H9 (cell line): ENCODE measurements at places on chromosomes 3 and 15. TPM values are rescaled to one million over a fixed set of nuclear protein-coding genes. Genes with fewer than 3 reads are reported as not detected.

DNA sequence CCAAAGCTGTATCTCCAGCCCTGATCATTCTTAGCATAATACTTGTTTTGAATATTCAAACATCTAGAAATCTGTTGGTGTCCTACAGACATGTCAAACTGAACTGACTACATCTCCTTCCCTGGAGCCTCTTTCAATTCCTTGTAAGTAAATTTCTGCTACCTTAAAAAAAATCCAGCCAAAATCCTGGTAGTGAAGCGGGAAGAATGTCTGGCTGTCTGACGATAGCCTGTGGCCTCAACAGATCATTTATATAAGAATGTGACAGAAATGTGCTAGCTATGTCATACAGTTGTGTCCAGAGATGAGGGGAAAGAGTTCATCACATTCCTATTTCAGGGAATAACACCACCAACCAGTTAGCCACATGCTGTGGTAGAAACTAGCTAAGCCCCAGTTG is 18.6 kb upstream of the TM6SF1 start:
- no peak overlapping the region for H3K27ac ChIP-seq
- no peaks in the 10 kb centered on the region; the same call in 1 of the 2 replicates for H3K4me1 ChIP-seq
- H3K27me3 ChIP-seq: no peaks in the 10 kb centered on the region
- no peak for DNase-seq
- no peaks in the 10 kb centered on the region for H3K36me3 ChIP-seq

DNA sequence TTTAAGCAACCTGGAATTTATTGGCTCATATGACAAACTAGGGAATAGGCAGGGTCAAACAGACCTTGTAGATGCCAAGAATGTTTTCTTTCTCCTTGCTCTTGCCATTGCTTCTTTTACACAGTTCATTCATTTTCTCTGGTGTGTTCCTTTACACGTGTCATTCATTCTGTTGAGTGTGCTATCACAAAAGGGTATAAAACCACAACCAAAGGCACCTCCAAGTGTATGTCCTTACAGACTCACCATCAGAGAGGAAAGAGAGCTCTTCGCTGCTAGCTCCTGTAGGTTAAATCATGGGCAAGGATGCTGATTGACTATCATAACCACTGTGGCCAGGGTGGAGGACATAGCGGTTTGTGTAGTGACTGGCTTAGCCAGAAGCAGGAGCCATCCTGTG is 19.2 kb upstream of the FRMD4B start:
- DNase-seq: no peak
- H3K4me3 ChIP-seq: no peak overlapping the region
- H3K27me3 ChIP-seq: no peaks in the 10 kb centered on the region
- H3K27ac ChIP-seq: no peak overlapping the region
- peaks cover 5% of the 10 kb centered on the region; the same call in 1 of the 2 replicates for H3K4me1 ChIP-seq

The GCHFR gene
- total RNA-seq: 33.0 and 37.0 TPM in 2 replicates

The SNAPC5 gene
- total RNA-seq: 28.9 and 30.7 TPM in 2 replicates

DNA sequence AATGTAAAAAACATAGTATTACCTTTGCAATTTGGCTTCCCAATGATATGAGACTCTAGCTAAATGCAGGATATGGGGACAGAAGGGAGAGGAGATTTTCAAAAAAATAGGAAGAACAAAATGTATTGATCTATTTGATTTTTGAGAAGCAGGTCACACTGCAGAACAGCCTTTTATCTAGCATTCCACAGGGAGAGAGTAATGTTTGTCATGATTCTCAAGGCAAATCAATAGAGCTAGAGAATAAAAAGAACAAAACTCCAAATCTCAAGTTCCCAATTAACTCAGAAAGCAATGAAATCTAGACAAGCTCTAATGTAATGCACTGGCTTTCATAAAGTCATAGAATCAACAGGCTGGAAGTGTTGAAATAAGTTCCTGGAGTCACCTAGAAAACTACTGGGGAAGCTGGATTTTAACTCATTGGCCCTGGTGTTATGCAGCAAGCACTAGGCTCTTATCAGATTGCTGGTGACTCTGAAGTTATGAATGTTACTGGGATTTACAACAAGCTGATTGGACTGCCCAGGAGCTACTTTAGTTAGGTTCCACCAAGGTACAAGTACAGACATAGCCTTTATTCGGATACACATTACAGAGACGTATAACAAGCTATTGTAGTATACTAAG is 442.8 kb downstream of the FGF12 start:
- H3K36me3 ChIP-seq: no peaks in the 10 kb centered on the region
- no peak overlapping the region for H3K27ac ChIP-seq
- no peaks in the 10 kb centered on the region for H3K4me1 ChIP-seq

The COL6A5 gene
- total RNA-seq: 0.04 TPM in 2 replicates

The SYNPR gene
- total RNA-seq: 0.17 and 0.64 TPM in 2 replicates

- H3K36me3 ChIP-seq: no peaks in the 10 kb centered on the region
- no peaks in the 10 kb centered on the region for H3K27me3 ChIP-seq
- H3K27ac ChIP-seq: no peak overlapping the region
- H3K4me1 ChIP-seq: no peaks in the 10 kb centered on the region
- no peak overlapping the region for H3K4me3 ChIP-seq
These were observed 183.6 kb downstream of the ANXA2 start for GRCh38 chr15:60214201-60214600.

The NR2F2 gene
- total RNA-seq: 0.24 TPM in 1 of 2 replicates, not detected in the other

The ZFAND6 gene
- total RNA-seq: 89.7 and 91.3 TPM in 2 replicates

- DNase-seq: no peak
- H3K27me3 ChIP-seq: no peaks in the 10 kb centered on the region; the same call in none of the 2 replicates
- no peak overlapping the region for H3K4me3 ChIP-seq
- H3K27ac ChIP-seq: no peak overlapping the region
- no peaks in the 10 kb centered on the region for H3K36me3 ChIP-seq
- peaks cover 5% of the 10 kb centered on the region; the same call in 1 of the 2 replicates for H3K4me1 ChIP-seq
These were observed 16.5 kb upstream of the FAM174B start for GRCh38 chr15:92672102-92672501.

GRCh38 chr3:136818769-136819391 is at the start of gene SLC35G2:
Gene SLC35G2 (plus strand): TSS chr3:136819126. CDS start chr3:136854461, 35,335 bp downstream.
- H3K27me3 ChIP-seq: no peaks in the 10 kb centered on the region; the same call in 1 of the 2 replicates
- H3K4me1 ChIP-seq: no peaks in the 10 kb centered on the region
- peaks cover 11% of the 10 kb centered on the region for H3K36me3 ChIP-seq
- H3K4me3 ChIP-seq: peak within 1 kb of the TSS; percentile 82

The PLCL2 gene
- total RNA-seq: 30.5 and 32.1 TPM in 2 replicates

GRCh38 chr3:150146991-150147761 is 176.5 kb upstream of the PFN2 start:
- H3K27me3 ChIP-seq: no peaks in the 10 kb centered on the region
- no peaks in the 10 kb centered on the region for H3K36me3 ChIP-seq
- H3K4me1 ChIP-seq: no peaks in the 10 kb centered on the region

DNA sequence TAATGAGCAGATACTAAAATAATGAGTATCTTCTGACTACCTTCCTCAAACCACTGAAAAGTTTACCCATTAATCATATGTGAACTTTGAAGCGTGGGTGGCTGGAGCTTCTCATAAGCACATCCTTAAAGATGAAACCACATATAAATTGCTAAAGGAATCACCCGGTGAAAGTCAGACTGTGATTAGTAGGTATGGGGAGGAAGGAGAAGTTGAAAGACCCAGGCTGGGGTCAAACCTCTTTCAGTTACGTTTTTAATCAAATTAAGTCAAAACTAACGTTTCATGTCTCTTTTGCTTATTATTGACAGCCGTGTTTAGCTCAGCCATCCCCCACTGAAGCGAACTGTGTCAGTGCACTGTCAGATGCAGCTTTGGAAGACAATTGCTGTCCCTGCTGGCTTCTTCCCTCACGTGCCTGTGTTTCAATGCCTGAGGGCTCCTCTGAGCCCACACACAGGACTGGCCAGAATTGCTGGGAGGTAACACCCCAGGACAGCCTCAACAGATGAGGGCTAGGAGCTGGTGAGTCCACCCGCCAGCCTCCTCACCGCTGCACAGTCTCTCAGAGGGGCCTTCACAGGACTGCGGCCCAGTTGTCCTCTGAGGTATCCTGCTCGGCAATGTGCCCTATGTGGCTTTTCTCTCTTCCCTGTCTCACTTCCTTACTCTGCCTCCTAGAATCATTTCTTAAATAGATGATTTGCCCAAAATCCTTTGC is 29.3 kb upstream of the SH3BP5 start:
- no peak overlapping the region for H3K4me3 ChIP-seq
- no peaks in the 10 kb centered on the region; the same call in 1 of the 2 replicates for H3K27me3 ChIP-seq
- DNase-seq: peak; percentile 45
- no peak overlapping the region for H3K27ac ChIP-seq
- H3K4me1 ChIP-seq: no peaks in the 10 kb centered on the region; the same call in 1 of the 2 replicates

- no peak for DNase-seq
- no peak overlapping the region for H3K27ac ChIP-seq
- no peak overlapping the region for H3K4me3 ChIP-seq
- H3K4me1 ChIP-seq: no peaks in the 10 kb centered on the region
- H3K36me3 ChIP-seq: no peaks in the 10 kb centered on the region
These were observed 165.8 kb downstream of the MECOM start for GRCh38 chr3:169497567-169498257.

GRCh38 chr3:140351466-140351865 is 326.4 kb upstream of the TRIM42 start:
- H3K27me3 ChIP-seq: no peaks in the 10 kb centered on the region
- no peak for DNase-seq
- no peak overlapping the region for H3K4me3 ChIP-seq

DNA sequence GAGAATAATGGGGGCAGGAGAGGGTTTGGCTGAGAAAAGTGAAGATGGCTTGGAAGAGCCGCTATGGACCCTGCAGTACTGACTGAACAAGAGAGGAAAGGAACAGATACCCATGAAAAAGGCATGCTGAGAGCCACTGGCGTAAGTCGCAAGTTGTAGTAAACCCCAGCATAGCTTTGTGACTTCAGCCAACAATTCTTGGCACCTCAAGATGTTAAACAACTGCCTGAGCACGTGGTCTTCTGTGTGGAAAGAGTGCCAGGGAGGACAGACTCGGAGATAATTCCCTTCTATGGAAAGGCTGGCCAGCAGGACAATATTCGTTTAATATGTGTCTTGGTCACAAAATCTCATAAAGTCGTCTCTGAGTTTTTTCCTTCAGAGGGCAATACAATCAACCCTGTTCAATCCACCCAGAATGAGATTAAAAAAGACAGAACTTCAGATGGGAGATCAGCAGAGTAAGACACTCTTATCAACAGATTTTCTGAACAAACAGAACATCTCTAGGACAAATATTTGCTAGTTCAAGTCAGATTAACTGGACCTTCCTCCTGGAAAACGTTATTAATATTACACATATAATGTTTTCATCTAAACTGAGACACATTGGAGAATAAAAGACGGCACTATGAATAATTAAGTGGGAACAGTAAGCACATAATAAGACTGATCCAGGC is 49.2 kb downstream of the NEK10 start:
- DNase-seq: no peak
- no peaks in the 10 kb centered on the region for H3K36me3 ChIP-seq
- no peak overlapping the region for H3K27ac ChIP-seq
- no peaks in the 10 kb centered on the region for H3K4me1 ChIP-seq
- no peak overlapping the region for H3K4me3 ChIP-seq
- no peaks in the 10 kb centered on the region for H3K27me3 ChIP-seq

The GHSR gene
- not detected in 2 replicates for total RNA-seq

GRCh38 chr3:141240286-141240685 is 8.7 kb downstream of the PXYLP1 start:
- no peak for DNase-seq
- no peaks in the 10 kb centered on the region for H3K27me3 ChIP-seq
- H3K27ac ChIP-seq: no peak overlapping the region
- peaks cover 18% of the 10 kb centered on the region for H3K36me3 ChIP-seq
- no peak overlapping the region for H3K4me3 ChIP-seq
- peaks cover 6% of the 10 kb centered on the region; the same call in 1 of the 2 replicates for H3K4me1 ChIP-seq

The LRTM1 gene
- not detected in 2 replicates for total RNA-seq

DNA sequence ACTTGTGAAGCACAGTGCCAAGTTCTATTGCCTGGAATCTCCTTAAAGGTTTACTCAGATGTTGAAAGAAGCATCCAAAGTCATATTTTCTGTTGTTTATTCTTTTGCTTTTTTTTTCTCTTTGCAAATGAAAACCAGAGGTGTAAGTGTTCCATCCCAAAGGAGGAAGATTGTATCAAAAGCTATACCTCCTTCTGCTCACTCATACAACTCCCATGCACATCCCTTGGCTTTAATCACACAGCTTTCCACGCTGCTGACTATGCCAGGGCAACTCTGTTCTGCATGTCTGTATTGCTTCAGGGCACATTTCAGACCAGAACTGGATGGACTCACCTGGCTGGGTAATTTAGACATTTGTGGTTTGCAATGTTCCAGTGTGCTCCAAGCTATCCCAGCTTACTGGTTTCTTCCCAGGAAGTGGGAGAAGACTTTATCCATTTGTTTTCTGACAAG is 399.6 kb upstream of the TBL1XR1 start:
- H3K4me3 ChIP-seq: no peak overlapping the region
- peaks cover 13% of the 10 kb centered on the region; the same call in 1 of the 2 replicates for H3K4me1 ChIP-seq
- H3K36me3 ChIP-seq: no peaks in the 10 kb centered on the region
- H3K27me3 ChIP-seq: no peaks in the 10 kb centered on the region
- no peak for DNase-seq
- no peak overlapping the region for H3K27ac ChIP-seq

GRCh38 chr3:64625381-64625780 is 62.4 kb downstream of the ADAMTS9 start:
- 0 out of 2 replicates have a peak, but pooled peaks cover under 1% of the 10 kb centered on the region for H3K36me3 ChIP-seq
- no peak for DNase-seq
- no peak overlapping the region for H3K4me3 ChIP-seq
- H3K27ac ChIP-seq: no peak overlapping the region

DNA sequence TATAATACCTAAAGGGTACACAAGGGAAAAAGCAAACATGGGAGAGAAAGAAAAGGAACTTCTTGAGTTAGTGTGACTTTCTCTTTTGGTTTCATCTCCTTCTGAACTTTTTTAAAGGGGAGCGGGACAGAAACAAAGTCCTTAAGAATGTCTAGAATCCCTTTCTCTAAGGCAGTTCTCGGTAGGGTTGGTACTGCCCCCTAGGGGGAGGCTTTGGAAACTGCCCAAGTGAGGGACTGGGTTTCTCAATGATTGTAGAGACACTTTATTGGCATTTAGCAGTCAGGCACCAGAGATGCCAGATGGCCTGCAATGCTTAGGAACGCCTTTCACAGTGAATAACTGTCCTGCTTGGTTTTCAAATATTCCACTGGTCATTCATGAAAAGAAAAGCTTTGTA is 172.7 kb downstream of the WDR72 start:
- H3K27me3 ChIP-seq: no peaks in the 10 kb centered on the region

The TLR9 gene
- total RNA-seq: not detected in 2 replicates

- no peak overlapping the region for H3K4me3 ChIP-seq
- no peaks in the 10 kb centered on the region for H3K27me3 ChIP-seq
- DNase-seq: no peak
- no peaks in the 10 kb centered on the region for H3K4me1 ChIP-seq
These were observed 925.1 kb upstream of the NR2F2 start for GRCh38 chr15:95405447-95405846.

The KBTBD8 gene
- total RNA-seq: 16.7 and 19.4 TPM in 2 replicates
